Progenitor cell of endocrine pancreas (in vitro differentiated cells): ENCODE measurements at places on chromosomes 4 and X. TPM values are rescaled to one million over a fixed set of nuclear protein-coding genes. Genes with fewer than 3 reads are reported as not detected.

The TRO gene
- 156 and 169 TPM in 2 replicates for total RNA-seq

The CXorf49 gene
- total RNA-seq: not detected in 2 replicates

The UCP1 gene
- total RNA-seq: not detected in 2 replicates

The BMP15 gene
- not detected in 2 replicates for total RNA-seq

The CXCL1 gene
- 2.7 and 3.6 TPM in 2 replicates for total RNA-seq

DNA sequence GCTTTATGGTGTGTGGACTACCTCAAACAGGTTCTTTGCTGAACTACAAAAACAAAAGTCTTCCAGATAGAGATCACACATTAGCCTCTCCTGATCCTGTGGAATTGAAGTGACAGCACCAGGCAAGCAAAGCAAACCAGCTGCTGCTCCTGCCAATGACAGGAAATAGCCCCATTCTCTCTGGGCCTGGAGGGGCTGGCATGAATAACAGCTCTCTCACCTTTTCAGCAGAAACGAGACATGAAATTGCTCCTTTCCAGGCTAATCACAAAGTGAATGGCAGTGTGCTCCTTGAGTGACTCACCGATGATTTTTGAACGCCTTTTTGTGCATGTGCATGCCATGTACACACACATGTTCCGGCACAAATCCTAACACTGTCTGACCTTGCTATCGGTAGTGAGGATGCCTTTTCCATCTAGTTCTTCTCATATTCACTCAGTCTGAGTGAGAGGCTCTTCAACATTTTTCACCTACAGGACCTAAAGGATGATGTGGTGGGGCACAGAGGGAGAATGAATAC is 24.4 kb downstream of the MFAP3L start:
- no peaks in the 10 kb centered on the region for H3K27me3 ChIP-seq
- H3K27ac ChIP-seq: no peak overlapping the region
- DNase-seq: no peak
- peaks cover 2% of the 10 kb centered on the region for H3K4me1 ChIP-seq
- no peak overlapping the region for H3K4me3 ChIP-seq

DNA sequence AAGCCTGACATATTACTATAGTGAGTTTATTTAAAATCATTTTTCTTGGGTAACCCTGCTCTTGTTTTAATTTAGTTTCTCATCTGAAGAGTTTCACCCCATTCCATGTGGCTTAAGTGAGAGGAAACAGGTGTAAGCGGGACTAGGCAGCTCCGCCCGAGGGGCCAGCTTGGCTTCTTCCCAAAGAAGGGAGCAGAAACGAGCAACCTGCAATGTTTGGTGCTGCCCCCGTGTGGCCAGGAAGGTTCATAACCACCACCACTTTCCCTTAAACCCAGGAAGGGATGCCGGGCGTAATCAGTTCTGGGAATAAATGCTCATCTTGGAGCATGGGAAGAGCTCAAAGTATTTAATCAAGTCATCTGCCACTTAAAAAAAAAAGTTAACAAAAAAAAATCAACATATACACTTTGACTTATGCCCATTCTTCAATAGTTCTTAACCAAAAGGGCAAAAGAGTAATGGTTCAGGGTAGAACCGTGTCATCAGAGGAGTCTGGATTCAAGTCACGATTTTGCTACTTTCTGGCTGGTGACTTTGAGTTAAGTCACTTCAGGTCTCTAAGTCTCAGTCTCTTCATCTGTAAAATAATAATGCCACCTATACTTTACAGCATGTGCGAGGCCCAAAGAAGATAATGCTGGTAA is 147.9 kb downstream of the NSUN7 start:
- DNase-seq: peak; percentile 49
- H3K4me1 ChIP-seq: peaks cover 2% of the 10 kb centered on the region
- H3K27ac ChIP-seq: no peak overlapping the region
- H3K4me3 ChIP-seq: peak overlapping the region; percentile 26

DNA sequence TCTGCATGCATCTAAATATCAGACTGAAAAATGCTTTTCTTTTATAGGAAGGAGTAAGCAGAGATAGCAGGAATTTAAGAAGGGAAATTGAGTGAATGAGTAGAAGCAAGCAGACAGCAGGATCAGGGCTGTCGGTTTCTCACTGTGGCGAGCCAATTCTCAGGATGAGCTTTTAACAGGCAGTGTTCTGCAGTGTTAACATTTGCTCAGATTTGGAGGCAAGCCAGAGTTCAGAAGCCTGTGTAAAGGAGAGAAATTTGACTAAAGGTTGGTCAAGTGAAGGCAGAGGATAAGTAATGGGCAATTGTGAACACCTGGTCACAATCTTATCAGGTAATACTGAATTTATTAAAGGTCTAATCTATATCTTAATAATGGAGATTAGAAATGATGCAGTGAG is 133.3 kb upstream of the MAGEB16 start:
- peaks cover 7% of the 10 kb centered on the region for H3K4me1 ChIP-seq
- no peaks in the 10 kb centered on the region for H3K36me3 ChIP-seq
- no peak for DNase-seq
- H3K27me3 ChIP-seq: no peaks in the 10 kb centered on the region

DNA sequence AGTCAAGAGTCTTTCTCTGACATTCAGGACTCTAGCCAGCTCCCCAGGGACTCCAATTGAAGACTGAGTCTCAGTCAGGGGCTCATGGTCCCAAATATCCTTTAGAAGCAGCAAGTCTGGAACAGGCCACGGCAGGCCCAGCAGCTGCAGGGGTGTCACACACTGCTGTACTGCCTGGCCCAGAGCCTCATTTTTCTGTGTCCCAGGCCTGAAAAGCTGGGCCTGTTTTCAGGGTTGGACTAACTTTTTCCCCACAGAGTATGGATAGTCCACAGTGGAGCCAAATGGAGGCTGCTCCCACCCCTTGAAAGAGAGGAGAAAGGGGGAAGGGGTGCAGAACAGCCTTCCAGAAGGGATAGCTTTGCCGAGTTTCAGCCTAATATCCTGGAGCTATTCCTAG is 146.8 kb upstream of the NALF2 start:
- H3K36me3 ChIP-seq: peaks cover 4% of the 10 kb centered on the region
- H3K4me1 ChIP-seq: no peaks in the 10 kb centered on the region
- no peak overlapping the region for H3K27ac ChIP-seq
- peaks cover 3% of the 10 kb centered on the region for H3K27me3 ChIP-seq

- no peak for DNase-seq
- H3K27ac ChIP-seq: peak overlapping the region; percentile 67
- H3K27me3 ChIP-seq: peaks cover 9% of the 10 kb centered on the region
- H3K4me3 ChIP-seq: no peak overlapping the region
- H3K4me1 ChIP-seq: peaks cover 2% of the 10 kb centered on the region
These were observed 21.6 kb downstream of the CCNG2 start for GRCh38 chr4:77178560-77178959.

DNA sequence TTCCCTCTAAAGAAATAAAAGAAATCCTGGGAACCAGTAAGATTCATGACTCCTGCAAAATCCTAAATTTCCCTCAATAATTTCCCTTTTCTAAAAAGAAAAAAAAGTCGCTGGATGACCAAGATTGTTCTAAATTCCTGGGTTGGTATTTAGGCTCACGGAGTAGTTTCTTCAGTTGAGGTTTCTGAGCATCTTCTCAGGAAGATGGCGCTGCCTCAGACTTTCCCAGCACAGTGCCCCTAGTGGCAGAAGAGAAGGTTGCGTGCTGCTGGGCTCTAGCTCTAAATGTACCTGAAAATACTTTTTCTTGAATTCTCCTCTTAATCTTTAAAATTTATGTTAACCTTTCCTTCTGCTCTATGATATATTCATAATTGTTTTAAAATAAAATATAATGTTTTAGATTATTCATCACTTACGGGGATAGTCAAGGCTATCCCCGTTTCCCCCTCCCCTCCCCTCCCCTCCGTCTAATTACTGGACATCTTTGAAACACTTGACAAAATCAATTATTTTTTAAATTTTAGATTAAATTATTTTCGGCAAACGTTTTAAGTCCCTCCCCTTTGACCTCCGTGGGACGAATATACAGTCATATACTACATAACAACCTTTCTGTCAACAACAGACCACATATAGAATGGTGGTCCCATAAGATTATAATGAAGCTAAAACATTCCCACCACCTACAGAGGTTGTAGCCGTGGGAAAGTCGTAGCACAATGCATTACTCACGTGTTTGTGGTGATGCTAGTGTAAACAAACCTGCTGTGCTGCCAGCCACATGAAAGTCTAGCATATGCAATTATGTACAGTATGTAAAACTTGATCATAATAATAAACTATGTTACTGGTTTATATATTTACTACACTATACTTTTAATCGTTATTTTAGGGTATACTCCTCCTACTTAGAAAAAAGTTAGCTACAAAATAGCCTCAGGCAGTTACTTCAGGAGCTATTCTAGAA is 41.0 kb upstream of the GATB start:
- H3K27me3 ChIP-seq: peaks cover 9% of the 10 kb centered on the region
- no peaks in the 10 kb centered on the region for H3K36me3 ChIP-seq
- no peak overlapping the region for H3K4me3 ChIP-seq
- no peak overlapping the region for H3K27ac ChIP-seq

DNA sequence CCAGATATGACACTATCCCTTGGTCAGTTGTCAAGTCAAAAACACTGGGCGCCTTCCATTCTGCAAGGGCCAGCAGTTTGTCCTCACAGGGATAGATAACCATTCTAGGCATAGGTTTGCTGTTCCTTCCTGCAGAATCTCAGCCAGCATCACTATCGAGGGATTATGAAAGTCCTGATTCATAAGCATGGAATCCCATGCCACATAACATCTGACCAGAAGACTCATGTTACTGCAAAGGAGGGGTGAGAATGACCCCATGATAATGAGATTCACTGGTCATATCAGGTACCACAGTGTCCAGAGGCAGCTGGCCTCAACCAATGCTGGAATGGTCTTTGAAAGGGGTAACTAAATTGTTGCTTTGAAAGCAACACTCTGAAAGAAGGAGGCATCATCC is 84.7 kb downstream of the OTC start:
- no peaks in the 10 kb centered on the region for H3K27me3 ChIP-seq
- H3K4me3 ChIP-seq: no peak overlapping the region
- no peak overlapping the region for H3K27ac ChIP-seq
- H3K36me3 ChIP-seq: no peaks in the 10 kb centered on the region

- H3K27me3 ChIP-seq: peaks cover 18% of the 10 kb centered on the region
- no peaks in the 10 kb centered on the region for H3K4me1 ChIP-seq
- no peaks in the 10 kb centered on the region for H3K36me3 ChIP-seq
- no peak overlapping the region for H3K4me3 ChIP-seq
- H3K27ac ChIP-seq: no peak overlapping the region
- no peak for DNase-seq
These were observed 21.9 kb upstream of the SPON2 start for GRCh38 chr4:1194010-1194900.

DNA sequence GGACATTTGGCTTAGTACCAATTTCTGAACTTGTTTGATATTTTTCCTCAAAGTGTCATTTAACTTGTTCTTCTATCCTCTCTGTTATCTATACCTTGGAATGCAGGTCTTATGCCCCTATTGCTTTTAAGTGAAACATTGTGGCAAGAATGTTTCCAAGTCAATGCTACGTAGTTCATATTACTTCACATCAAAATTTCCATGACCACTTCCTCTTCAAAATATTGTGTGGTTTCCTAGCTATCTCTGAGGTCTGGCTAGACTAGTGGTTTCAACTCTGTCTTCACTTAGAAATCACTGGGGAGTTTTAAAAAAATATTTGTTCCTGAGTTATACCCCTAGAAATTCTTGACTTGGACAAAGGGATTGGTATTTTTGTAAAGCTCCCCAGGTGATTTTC is 20.2 kb upstream of the RASGEF1B start:
- no peaks in the 10 kb centered on the region for H3K36me3 ChIP-seq
- no peak for DNase-seq
- H3K4me3 ChIP-seq: no peak overlapping the region
- no peaks in the 10 kb centered on the region for H3K27me3 ChIP-seq
- H3K27ac ChIP-seq: no peak overlapping the region

DNA sequence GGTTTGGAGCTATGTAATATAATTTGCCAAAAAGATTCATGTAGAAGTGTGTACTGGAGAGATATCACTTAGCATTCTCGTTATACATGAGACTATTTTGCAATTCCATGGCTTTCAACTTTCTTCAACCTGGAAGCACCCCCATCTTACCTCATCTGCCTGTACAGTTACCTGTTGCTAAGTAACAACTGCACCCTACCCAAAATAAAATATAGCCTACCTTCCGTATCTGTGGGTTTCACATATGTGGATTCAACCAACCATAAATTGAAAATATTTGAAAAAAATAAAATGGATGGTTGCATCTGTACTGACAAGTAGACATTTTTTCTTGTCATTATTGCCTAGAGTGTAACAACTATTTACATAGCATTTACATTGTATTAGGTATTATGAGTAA is 278.3 kb downstream of the PPP1R2C start:
- H3K27me3 ChIP-seq: no peaks in the 10 kb centered on the region
- no peak overlapping the region for H3K27ac ChIP-seq
- peaks cover 5% of the 10 kb centered on the region for H3K4me1 ChIP-seq
- no peak overlapping the region for H3K4me3 ChIP-seq
- DNase-seq: no peak
- H3K36me3 ChIP-seq: no peaks in the 10 kb centered on the region

- DNase-seq: no peak
- H3K4me3 ChIP-seq: no peak overlapping the region
- no peaks in the 10 kb centered on the region for H3K4me1 ChIP-seq
- no peaks in the 10 kb centered on the region for H3K36me3 ChIP-seq
These were observed 62.4 kb downstream of the ATXN3L start for GRCh38 chrX:13257223-13258051.

DNA sequence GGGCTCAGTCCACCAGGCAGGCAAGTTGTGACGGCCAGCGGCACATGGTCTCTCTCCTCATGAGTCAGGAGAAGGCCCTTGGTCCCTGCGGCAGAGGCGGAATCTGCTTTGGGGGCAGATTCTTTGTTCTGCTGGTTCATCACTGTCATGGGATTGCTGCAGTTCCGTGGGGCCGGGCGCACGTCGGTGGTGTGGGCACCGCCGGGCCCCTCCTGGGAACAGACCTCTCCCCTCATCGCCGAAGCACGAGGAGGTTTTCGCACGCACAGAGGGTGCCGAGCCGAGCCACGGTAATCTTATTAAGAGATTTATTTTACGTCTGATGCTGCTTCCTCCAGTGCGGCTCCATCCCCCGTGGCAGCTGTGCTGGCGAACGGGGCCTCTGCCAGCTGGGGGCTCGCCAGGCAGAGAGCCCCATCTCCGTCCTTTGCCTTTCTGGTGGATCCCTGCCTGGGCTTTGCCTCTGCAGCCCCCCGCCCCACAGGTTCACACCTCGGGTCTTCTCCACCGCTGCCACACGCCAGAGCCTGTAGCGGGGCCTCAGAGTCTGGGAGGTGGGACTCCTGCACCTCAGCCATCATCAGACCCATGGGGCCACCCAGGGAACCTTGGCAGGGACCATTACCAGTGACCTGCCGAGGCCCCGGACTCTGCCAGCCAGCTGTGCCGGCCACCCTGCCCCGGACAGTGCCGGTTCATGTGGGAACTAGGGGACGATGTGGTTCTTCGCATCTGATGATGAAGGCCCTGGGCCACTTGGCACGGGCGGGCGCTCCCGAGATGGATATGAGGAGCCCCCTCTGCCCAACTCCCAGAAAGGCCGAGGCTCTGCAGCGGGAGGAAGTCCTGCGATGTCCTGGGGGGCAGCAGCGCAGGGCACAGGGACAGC is 86.7 kb upstream of the NKX1-1 start:
- H3K27me3 ChIP-seq: peaks cover 10% of the 10 kb centered on the region
- no peak overlapping the region for H3K4me3 ChIP-seq
- H3K27ac ChIP-seq: no peak overlapping the region
- H3K36me3 ChIP-seq: no peaks in the 10 kb centered on the region
- DNase-seq: no peak
